ENCODE measurements at places on chromosomes 1 and 21. TPM values are rescaled to one million over a fixed set of nuclear protein-coding genes. Genes with fewer than 3 reads are reported as not detected.
A peak's percentile ranks its signal among the peaks of the same experiment; 100 is the strongest.

- no peak for DNase-seq
Observed at GRCh38 chr1:22323141-22323845, 128.4 kb upstream of the ZBTB40 start.

SPRR2F gene
- not detected for total RNA-seq

DNA sequence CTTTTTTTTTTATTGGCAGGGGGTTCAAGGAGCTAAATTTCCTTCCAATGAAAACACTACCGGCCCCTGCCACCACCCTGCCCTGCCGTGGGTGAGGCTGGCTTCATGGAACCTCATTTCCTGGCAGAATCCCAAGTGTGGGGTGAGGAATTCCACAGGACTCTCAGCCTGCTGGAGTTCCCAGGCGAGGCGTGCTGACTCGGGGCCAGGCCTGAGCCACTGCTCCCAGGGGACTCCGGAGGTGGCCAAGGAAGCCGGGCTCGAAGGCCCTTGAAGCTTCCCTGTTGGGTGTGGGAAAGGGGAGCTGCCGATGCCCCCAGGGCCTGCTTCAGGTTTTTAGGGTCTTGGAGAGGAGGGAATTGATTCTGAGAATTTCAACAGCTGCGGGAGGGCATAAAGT lies 95.3 kb upstream of the ACTRT2 start:
- DNase-seq = no peak

GRCh38 chr1:5477716-5478115 lies 514.5 kb downstream of the NPHP4 start:
- no peak for DNase-seq

DNA sequence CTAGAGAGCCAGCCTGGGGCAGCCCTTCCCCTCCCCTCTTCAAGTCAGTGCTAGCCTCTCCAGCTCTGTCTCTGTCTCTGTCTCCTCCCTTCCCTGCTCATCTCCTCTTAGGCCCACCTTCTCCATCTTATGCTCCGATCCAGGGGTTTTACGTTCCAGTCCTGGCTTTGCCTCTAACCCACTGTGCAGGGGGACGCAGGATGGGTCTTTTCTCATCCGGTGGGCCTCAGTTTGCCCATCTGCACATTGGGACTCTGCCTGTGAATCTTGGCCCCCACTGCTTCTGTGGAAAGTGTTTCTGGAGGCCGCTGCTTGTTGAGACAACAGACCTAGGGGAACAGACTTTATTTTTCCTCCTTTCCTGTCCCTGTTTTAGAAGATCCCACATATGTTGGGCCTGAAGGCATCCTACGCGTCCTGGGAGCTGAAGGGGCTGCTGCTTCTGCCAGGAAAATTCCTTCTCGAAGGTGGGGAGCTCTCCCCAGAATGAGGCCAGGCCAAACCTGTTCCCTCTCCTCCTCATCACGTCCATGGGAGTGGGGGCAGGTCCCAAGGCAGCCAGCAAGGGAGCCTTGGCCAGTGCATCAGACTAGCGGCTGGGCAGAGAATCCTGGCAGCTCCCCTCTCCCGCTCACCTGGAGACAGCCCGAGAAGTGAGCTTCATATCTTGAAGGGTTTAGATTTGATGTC lies 99.5 kb upstream of the CSF3R start:
- no peak for DNase-seq

- peak; percentile 27 for DNase-seq
Observed at GRCh38 chr1:202250982-202251381, 57.4 kb downstream of the LGR6 start.

DNA sequence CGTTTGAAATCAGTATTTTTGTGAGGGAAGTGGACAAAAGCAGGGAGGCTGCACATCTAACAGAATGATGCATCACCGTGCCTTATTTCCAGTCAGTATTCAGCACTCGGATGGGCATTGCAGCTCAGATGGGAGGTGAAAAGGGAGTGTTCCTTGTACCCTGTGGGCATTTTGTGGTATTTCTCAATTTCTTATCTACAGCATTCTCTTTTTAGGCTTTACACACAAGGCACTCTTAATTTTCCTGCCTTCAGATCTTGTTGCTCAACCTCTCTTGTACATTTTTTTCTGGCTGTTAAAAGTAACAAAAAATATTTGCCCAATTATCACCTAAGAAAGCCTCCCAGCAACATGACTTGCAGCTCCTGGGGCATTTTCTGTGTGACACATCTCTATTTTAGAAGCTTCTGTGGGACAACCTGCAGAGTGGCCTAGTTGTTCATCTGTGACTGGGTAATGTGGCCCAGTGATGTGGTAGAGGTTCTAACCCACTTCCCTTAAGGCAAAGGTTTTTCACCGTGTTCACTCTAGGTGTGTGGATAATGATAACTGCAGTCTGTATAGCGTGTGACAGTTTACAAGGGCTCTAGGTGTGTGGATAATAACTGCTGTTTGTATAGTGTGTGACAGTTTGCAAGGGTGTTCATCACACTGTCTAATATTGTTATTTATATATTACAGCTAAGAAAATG lies 257.2 kb downstream of the PTGER3 start:
- DNase-seq = no peak

OR2L2 gene
- total RNA-seq = not detected

GRCh38 chr1:173508541-173508940 lies 31.4 kb downstream of the PRDX6 start:
- DNase-seq = no peak

DNA sequence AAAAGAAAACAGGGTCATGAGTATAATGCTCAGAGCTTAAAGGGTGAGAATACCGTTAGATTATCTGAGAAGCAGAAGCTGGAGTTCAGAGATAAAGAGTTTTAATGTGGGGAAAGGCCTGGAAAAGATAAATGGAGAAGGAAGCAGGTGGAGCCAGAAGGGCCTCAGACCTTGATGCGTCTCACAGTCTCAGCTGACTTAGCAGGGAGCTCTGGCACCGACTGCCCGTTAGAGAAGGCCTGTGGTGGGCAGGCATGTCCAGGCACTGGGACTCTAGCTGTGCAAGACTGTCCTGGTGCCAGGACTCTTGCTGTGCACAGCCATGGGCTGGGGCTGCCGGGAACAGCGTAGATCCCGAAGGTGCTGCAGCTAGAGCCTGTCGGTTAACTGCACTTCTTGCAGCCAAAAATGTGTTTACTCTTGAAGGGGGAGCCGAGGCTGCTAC lies 3.8 kb upstream of the SLAMF9 start:
- no peak for DNase-seq

DNA sequence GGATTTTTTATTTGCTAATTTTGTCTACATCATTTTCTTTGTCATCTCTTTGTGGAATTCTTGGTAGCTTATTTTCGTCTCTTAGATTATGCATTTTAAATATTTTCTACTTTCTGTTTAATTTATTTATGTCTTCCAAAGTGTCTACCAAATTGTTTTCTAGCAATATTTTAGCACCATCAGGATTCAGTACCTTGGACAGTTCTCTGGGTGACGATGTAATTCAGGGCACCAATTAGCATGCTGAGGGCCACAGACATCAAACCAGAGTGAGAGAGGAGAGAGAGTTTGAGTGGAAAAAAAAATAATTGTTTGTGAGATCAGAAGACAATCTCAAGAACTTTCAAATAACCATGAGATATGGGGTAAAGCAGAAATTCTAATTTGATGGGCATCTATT lies 169.8 kb upstream of the CXADR start:
- no peak for DNase-seq

SUSD4 gene
- 8.7 TPM for total RNA-seq

ST6GALNAC3 gene
- 3.9 TPM for total RNA-seq

DNA sequence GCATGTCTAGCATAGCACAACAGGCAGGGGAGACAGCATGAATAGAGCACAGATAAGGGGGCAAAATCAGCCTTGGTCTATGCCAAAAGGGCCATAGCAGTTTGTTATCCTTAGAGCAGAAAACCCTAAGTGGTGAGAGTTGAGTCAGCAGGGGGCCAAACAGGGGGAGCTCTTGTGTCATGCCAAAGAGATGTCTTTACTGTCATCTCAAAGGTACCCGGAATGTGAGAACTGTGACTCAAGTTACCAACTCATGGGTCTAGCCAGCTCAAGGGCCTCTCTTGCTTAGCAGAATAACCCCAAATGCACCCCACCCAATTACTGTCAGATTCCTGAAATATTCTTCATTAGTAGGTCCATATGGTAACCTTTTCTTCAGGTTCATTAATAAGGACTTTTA lies 45.9 kb upstream of the NRDC start:
- no peak for DNase-seq

GRCh38 chr1:169236880-169237279 lies 130.4 kb downstream of the ATP1B1 start:
- DNase-seq = no peak

DNA sequence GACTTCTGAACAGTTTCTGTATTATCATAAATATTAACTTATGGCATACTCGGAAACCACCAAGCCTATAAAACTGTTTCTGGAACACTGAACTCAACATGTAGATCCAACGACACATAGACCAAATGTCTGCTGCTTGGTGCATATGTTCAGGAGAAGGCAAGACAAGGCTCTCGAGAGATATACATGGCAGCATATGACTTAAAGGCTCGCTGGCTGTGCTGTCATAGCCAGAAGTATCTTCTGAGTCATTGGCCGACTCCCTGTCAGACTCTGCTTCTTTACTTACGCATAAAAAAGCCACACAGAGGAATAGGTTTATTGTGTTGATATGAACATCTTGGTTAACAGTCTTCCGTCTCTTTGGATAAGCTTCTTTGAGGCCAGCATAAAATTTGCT lies 60.6 kb downstream of the LYST start:
- no peak for DNase-seq

CD1E gene
- total RNA-seq = not detected

- no peak for DNase-seq
Observed at GRCh38 chr1:226678701-226679100, 60.4 kb downstream of the ITPKB start.
